ENCODE measurements at places on chromosomes 16 and 17.

DNA sequence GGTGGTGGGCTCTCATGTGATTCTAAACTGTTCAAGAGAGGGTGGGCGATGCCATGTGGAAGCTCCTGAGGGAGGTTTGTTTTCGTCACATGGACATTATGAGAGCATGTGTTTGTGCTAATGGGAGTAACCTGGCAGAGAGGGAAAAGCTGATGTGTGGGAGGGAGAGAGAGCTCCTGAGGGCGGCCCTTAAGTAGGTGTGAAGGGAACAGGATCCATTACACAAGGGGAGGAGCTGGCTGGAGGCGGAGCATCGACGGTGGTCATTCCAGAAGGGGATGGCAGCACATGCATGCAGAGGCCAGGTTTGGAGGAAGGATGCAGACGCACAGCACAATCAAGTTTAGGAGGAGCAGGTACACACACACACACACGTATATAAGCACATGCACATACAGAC, 197.5 kb downstream of the RPTOR start:
- no peak for DNase-seq

DNA sequence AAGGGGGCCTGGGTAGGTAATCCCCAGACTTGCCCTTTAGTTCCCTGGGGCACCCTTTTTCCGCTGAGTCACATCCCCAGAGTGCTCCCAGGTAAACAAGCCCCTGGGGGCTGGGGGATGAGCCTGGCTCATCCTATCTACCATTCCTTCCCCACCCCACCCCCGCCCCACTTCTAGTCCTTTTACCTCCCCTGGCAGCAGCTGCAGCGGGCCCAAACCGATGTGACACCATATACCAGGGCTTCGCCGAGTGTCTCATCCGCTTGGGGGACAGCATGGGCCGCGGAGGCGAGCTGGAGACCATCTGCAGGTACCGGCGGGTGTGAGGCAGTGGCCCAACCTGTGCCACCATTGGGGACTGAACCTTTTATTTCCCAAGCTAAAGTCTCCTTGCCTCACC, 860 bp downstream of the NRN1L start:
- no peak for DNase-seq

- DNase-seq: peak; percentile 77
Measured at GRCh38 chr17:20952183-20952582, 90.6 kb downstream of the USP22 start.

DNA sequence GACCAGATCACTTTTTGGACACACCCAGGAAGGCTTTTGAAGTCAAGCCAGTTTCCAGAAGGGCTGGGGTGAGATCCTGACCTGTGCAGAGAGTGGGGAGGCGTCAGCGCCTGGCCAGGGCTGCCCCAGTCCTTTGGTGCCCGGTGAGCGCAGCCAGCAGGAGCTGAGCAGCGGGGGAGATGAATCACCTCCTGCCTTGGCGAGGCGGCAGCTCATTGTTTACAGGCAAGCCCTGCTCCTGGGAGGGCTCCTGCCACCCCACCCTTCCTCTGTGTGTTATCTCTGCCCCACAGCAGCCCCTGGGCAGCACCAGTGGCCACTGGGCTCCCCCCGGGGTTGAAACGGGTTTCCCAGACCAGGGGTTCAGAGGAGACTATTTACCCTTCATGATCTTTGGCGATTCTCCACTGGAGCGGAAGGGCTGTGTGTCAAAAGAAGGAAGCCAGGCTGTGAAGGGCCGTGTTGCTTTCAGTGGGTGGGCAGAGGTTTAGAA, 14.1 kb upstream of the ITGB4 start:
- DNase-seq: no peak

DNA sequence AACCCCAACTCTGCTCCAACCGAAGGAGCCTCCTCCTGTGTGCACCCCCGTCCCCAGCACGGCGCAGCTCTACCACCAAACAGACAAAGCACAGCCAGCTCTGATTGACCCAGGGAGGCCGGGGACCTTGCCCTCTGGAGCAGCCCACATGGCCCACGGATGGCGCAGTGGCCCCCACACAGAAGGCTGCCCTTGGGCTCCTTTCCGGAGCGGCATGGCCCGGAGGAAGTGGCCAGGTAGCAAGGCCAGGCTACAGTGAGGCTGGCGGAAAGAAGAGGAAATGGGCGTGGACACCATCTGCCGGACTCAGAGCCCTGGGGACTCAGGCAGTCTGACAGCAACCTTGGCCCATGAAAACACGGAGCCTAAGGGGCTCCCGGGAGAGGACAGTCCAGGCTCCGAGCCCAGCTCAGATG, 19.9 kb upstream of the ZC3H18 start:
- no peak for DNase-seq

GRCh38 chr17:70691150-70691549, 521.8 kb downstream of the KCNJ2 start:
- DNase-seq: no peak

DNA sequence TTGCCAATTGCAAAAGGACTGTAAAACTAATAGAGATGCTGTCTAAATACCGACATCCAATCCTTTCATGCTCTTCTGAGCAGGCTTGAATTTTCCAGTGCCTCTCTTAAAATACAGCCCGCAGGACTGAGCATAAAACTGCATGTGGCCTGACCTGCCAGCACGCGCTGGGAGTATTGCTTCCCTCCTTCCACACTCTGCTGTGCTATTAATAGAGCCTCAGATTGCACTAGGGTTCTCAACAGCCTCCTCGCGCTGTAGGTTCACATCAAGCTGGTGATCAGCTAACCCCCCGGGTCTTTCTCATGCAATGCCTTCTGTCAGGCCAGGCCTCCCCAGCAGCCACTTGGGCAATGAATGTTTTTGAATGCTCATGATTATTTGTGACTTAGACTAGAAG, 14.2 kb upstream of the MSI2 start:
- no peak for DNase-seq

DNA sequence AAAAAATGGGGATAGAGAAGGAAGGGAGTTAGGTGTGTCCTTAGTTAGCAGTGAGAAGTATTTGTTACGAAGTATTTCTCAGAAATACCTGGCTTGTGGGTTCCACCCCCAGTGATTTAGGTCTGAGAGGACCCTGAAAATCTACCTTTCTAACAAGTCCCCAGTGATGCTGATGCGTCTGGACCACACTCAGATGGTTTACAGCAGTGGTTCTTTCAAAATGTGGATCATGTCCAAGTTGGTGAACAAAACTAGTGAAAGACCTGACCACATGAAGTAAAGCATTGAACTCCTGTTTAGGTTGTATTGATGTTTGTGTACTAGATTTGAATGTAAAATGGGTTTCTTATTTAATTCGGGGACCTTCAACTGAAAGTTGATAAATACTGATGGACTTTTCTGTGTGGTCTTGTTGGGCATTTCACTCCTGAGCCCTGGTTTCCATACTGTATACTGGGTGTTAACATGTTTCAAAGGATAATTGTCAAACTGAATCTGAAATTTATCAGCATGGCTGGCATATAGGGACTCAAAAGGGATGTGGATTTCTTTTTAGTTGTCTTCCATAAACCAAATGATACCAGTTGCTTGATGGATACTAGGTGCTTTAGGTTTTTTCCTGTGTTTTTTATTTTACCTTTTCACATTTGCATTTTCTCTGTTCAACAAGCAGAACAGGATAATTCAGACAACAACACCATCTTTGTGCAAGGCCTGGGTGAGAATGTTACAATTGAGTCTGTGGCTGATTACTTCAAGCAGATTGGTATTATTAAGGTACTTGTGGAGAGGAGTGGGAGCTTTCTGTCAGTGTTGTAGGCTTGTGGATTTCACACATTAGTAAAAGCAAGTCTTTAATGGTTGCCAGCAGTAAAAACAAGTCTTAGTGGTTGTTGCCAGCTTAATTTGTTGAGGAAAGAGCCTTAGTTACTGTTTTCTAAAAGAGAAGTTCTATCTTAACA, 8.8 kb downstream of the FUS start:
- DNase-seq: no peak

- DNase-seq: no peak
Measured at GRCh38 chr16:79092846-79093245, 507.7 kb downstream of the MAF start.

- DNase-seq: no peak
Measured at GRCh38 chr16:66300037-66300436, 66.5 kb upstream of the CDH5 start.

DNA sequence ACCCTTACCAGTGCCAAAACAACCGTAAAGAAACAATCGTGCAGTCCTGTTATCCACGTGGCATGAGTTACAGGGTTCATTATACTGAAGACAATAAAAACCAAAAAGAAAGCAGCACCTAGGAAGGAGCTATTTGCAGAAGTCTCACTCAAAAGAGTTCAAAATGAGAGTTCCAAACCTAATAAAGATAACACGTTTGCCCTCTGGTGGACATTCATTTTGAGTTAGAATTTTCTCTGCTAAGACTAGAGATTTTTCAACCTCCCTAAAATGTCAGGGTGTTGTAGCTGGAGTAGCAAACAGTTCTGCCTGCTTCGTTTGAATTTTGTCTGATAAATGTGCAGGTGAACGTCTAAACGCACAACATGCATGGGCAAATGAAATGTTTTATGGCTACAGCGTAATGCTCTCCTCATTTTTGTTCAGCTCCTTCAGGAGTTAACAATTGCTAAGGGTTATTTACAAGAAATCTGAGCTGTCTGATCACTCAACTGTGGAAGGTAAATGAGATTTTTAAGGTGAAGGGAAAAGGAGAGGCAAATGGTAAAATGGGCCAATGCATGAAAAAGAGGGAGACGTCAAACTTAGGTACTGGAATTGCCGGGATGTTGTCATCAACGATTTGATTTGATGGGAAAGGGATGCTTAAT, 1067.9 kb upstream of the EEF2KMT start:
- DNase-seq: no peak

DNA sequence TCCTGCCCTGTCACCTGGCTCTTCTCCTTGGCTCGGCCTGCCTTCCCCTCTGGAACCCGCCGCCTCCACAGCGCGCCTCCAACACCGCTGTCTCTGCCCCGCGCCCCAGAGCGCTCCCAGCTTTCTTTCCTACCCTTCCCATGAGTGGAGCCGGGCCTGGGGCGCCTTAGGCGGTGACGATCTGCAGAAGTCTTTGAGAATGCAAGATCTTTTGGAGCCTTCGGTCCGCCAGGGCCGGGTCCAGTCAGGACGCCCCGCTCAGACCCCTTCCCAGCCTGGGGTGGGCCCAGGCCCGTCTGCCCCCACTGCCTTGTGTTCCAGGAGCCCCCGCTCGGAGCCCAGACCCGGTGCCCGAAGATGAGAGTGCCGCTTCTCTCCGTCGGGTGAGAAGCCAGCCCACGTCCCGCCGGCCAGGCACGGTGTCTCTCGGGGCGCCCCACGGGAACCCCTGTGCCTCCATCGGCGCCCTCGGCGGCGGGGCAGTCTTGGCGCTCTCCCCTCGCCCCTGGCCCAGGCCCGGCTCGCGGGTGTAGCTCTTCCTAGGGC, 40.0 kb downstream of the MRM1 start:
- no peak for DNase-seq

GRCh38 chr16:9437115-9437514, 345.7 kb downstream of the HAPSTR1 start:
- no peak for DNase-seq

- DNase-seq: peak; percentile 32
Measured at GRCh38 chr17:28372203-28372944, 880 bp downstream of the SARM1 start.

- no peak for DNase-seq
Measured at GRCh38 chr16:35141303-35141702, 1681.9 kb downstream of the TP53TG3F start.

- no peak for DNase-seq
Measured at GRCh38 chr16:8644211-8645140, 23.0 kb downstream of the METTL22 start.

DNA sequence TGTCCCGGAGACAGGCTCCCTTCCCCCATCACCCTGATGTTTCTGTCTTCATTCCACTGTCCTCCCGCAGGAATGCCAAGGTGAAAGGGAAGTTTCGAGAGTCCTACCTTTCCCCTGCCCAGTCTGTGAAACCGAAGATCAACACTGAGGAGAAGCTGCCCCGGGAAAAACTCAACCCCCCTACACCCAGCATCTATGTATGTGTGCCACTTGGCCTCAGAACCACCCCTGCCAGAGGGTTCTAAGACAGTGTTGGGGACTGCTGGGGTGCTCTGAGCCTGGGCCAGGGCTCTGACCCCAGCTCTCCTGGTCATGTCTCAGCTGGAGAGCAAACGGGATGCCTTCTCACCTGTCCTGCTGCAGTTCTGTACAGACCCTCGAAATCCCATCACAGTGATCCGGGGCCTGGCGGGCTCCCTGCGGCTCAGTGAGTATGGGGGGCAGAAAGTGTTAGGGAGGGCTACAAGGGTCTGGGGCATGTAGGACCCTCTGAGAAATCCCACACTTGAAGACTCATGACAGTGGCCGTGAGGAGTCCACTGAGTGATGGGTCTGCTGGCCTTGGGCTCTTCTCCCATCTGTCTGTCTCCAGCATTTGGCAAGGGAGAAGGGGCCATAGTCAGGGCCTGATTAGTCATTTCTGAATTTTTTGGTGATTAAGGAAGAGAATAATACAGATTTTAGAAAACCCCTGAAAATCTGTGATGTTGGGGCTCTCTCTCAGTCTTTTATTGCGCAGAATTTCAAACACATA, 4.9 kb upstream of the TMEM88 start:
- DNase-seq: no peak

DNA sequence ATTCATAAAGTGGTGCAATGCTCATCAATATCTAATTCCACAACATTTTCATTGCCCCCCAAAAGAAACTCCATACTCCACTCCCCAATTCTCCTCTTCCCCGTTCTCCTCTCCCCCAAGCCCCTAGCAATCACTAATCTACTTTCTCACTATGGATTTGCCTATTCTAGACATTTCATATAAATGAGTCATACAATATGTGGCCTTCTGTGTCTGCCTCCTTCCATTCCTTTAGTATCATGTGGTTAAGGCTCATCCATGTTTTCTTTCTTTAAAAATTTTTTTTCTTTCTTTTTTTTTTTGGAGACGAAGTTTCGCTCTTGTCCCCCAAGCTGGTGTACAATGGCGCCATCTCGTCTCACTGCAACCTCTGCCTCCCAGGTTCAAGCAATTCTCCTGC, 56.3 kb upstream of the HAS3 start:
- no peak for DNase-seq
